ENCODE measurements at places on chromosomes 6 and 20.
A peak's percentile ranks its signal among the peaks of the same experiment; 100 is the strongest.

DNA sequence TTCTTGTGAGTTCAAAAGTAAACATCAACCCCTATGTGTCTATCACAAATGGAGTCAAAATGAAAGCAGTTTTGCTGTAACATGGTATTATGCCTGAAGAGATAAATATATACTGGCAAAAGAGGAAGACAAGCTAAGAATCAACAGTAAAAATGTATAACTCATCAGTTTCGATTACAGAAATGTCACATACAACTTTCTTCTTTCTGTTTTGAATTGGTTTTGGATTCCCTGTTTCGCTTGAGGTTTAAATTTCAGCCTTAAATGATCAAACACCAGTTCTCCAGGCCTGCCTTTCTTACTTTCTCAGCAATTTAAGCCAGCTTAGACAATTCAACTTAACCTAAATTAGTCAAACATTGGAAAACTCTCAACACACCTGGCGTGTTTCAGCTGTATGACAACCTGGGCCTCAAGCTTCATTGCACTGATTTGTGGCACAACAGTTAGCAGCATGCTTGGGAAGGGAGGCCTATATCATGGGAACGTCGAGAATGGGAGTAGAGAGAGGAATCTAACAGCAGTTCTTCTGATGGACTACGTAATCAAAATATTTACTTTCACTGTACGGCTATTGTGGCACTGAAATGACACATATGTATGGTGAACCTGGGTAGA, 51.9 kb upstream of the MARCKS start:
- no peak for DNase-seq

DNA sequence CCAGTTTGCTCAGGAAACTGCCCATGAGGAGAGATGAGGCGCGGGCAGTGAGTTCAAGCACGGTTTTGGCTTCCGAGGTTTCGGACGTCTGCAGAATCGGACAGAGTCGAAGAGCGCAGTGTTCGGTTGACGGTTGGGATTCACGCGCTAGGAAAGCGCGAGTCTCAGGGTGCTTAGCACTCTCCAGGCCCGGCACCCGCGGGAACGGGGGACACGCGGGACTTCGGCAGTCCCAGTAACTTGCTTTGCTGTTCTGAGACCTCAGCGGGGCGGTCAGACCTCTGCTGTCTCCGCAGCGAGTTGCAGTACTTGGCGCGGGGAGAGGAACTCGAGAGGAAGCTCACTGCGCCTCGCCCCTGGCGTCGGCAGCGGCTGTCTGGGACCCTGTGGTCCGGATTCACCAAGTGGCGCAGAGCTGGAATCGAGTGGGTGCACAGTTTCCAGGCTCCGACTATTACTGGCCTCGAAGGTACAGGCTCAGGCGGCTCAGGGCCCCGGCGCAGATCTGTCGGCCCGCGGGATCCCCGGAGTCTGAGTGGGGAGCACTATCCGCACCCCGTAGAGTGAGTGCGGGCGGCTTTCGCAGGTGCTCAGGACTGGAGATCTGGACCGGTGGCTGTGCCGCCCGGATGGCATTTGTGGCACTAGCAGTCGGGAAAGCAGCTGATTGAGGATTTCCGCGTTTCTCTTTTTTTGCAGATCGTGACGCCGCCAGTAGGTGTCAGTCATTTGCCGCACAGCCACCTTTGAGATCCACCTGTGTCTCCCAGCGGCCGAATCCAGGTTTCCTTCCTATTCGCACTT, at the start of gene POM121L2:
POM121L2 (minus strand) TSS at position 128 of the 804 bp plus-strand sequence; CDS start at position 25, 103 bp downstream.
- DNase-seq, result peak; percentile 92

DNA sequence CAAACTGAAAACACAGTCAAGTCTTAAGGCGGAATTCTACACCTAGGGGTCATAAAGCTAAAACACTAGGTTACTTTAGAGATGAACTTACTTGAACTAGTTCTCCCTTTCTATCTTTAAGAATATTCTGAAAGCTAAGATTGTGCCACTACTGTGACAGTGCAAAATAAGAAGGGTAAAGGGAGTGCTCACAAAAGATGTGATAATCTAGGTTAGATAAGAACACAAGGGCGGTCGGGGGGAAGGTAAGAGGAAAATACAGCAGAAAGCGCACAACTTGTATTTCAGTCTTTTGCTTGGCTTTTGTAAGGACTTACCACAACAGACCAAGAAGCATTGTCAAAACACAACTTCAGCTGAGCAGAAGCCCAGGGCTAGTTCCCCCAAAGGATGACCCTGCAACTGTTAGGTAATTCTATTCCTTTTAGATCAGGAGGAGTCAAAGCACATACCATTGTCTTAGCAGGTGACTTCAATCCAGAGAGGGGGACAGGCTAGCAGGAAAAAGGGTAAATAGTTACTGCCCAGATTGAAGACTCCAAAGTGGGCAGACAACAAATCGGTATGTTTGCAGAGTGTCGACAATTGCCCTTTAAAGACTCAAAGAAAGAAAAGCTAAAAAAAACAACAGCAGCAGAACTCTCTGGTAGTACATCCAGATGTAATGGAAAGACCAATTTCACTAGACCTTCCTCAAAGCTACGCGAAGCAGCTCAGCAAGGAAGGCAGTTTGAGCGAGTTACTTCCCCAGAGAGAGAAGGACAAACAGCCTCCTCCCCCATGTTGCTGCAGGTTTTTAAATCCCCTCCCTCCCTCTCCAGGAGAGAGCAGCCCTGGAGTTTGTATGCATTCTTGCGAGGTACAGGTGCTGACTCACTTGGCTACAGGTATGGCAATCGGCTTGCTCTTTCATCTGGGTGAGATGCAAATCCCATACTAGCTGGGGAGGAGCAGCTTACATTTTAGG, 59.0 kb downstream of the RIPOR2 start:
- no peak for DNase-seq

GRCh38 chr6:167846997-167847606, 20.4 kb downstream of the AFDN start:
- no peak for DNase-seq

DNA sequence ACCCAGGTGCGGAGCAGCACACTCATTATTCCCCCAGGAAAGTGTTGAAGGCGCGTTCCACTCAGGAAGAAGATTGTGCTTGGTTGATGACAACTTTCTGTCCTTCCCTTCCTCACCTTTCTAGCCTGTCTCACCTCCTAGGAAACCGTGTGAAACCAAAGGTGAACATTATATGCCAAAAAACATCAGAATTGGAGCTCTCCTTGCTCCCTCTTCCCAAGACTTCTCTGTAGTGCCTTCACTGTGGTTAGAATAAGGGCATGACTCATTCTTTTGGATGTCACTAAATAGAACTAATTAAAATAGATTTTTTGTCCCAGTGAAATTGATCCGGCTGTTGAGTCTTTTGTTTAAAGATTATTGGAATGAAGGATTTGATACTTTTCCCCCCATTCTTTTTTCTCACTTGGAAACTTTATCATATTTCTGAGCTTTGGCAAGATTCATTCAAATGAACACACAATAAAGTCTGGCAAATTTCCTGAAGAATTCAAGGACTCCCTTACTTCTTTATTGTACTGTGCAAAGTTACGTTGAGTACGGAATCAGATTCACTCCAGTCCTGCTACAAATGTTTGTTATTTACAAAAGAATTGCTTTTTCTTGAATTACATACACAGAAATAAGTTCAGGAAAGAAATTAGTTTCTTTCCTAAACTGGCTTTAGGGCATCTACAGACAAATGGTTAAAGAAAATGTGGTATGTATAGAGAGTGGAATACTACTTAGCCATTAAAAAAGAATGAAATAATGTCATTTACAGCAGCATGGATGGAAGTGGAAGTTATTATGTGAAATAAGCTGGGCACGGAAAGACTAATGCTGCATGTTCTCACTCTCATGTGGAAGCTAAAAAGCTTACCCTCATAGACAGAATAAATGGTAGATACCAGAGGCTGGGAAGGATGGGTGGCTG, 142.8 kb upstream of the AKAP12 start:
- DNase-seq, result no peak

DNA sequence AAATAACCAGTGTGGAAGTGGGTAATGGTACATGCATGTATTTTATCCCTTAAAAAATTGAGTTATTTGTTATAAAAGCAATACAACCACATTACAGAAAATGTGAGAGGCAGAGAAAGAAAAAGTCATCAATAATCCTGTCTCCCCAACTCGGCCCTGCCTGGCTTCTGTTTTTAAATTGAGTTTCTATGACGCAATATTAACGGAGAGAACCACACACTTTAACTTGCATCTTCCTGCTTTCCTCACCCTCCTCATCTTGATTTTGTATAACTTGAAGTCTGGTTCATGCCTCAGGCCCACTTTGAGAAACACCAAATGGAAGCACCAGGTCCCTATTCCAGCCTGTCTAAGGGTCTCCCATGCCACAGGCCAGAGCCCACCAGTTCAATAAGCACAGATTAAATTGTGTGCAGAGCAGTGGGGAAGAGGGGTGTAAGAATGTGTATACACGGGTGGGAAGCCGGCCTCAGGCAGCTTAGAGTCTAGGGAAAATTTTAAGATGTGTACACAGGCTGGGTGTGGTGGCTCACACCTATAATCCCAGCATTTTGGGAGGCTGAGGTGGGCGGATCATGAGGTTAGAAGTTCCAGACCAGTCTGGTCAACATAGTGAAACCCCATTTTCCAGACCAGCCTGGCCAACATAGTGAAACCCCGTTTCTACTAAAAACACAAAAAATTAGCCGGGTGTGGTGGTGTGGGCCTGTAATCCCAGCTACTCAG, 15.9 kb downstream of the KCNK5 start:
- DNase-seq, result no peak

- DNase-seq, result peak; percentile 62
Observed at GRCh38 chr6:110710115-110710514, 105.2 kb downstream of the CDK19 start.

- DNase-seq, result no peak
Observed at GRCh38 chr20:8133851-8134451, 1.9 kb downstream of the PLCB1 start.

DNA sequence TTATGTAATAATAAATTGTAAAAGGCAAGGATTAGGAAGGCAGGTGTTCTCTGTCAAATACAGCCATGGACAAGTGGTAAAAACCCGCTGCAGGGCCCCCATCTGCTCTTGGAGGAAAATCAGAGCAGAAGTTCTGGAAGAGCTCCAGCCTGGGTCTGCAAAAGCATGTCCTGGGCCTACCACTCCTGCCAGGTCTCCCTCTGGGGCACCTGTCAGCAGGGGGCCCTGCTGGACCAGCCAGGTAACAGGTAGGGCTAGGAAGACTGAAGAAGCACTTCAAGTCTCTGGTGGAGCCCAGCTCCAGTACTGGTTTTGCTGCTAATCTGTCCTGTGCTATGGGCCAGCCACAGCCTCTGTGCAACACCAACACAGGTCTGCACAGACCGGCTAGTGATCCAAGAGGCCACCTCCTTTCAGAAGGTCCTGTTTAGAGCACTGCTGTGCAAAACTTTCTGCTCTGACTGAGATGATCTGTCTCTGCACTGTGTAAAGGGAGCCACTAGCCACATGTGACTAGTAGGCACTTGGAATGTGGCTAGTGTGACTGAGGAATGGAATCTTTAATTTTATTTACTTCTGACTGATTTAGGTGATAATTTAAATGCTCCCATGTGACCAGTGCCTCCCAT, 30.2 kb downstream of the RRBP1 start:
- no peak for DNase-seq

DNA sequence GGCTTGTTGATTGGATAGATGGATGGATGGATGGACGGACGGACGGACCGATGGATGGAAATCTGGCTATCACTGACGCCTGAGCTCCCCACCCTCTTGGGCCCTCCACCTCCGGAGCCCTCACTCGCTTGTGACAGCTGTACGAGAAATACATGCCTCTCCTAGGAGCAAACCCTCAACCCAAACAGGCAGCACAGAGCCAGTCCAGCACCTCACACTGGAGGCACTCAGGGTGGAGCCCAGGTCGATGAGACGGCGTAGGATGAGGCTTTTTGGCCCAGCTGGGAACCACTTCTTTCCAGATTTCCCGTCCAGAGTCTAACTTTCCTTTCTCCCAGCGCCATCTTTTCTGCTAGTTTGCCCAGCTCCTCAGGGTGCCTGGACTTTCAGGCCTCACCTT, 2.7 kb upstream of the LY6G5C start:
- DNase-seq, result no peak

DNA sequence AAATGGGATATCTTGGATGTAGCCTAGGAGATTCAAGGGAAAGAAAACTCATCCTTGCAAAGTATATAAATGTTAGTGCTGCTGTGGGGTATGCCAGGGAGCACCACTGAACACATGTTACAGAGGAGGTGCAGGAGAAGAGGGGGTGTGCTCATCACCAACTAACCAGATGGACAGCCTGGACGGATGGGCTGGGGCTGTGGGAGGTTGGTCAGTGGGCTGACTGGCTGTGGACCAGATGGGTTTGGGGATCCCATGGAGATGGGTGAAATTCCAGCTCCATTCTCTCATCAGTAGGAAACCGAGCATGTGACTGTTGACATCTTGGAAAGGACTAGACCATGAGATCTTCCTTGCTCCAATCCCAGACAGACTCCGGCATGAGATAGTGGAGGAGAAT, 201.0 kb downstream of the LRFN2 start:
- DNase-seq, result no peak

- no peak for DNase-seq
Observed at GRCh38 chr6:133242637-133243585, 1.8 kb downstream of the EYA4 start.

GRCh38 chr20:8837396-8837795, 231.5 kb upstream of the PLCB4 start:
- DNase-seq, result no peak

- DNase-seq, result no peak
Observed at GRCh38 chr6:10847684-10848083, 9.3 kb upstream of the MAK start.

DNA sequence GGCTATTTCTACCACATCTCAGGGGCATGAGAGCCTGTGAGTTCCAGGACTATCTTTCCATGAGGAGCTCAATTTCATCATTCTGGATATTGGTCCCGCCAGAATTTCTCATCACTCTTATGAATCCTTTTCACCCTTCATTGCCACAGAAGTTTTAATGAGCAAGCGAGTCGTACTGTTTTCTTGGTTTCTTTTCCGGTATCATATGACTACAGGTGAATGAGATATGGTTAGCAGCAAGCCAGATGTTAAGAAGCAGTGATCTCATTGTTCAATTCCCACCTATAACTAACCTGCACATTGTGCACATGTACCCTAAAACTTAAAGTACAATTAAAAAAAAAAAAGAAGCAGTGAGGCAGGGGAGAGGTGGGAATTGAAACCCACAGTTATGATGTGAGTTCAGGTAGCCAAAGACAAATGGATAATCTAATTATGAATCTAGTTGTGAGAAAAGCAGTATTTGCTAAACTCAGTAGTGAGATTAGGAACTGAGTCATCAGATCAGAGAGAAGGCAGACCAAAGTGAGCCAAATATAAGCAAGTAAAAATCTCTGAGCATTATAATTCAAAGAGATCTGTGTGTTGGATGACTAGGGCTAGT, 78.0 kb upstream of the ELOVL5 start:
- no peak for DNase-seq

DNA sequence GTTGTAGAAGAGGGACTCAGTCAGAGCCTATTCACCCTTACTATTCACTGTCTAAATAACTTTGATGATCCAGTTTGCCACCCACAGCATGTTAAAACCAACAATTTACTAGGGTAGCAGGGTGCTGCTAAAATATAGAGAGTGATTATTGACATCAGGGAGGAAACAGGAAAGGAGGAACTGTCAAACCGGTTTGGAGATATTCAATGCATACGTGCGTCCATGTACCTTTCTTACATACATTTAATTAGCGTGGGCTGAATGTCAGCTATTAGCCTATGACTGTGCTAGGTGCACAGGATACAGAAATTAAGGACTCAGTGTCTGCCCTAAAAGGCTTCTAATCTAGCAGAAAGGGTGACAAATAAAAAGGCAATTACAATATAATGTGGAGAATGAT, 57.2 kb downstream of the IL20RA start:
- DNase-seq, result no peak

GRCh38 chr6:109790131-109790530, 99.0 kb downstream of the FIG4 start:
- DNase-seq, result no peak

GRCh38 chr20:20224806-20225205, 143.1 kb upstream of the INSM1 start:
- no peak for DNase-seq

Data from spinal cord (tissue), 10 donors.